GM04503 (cell line): ENCODE measurements at places on chromosomes 3 and 15.

GRCh38 chr3:190097617-190098016, 23.1 kb downstream of the P3H2 start:
- DNase-seq = no peak

DNA sequence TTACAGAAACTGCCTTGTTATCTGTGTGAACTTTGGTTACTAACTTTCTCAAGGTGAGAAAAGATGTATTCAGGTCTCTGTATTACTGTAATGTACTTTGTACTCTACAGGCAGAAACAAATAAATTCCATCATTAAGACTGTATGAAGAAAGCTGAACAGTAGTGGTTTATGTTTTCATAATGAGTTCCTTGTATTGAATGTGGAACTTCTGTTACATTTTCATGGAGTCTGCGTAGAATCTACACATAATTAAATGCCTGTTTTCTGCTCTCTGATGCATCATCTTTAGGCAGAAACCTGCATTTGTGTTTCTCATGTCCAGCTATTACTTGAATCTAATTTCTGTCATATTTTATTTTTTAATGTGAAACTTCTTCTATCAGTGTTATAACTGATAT, 302.8 kb downstream of the NLGN1 start:
- no peak for DNase-seq

DNA sequence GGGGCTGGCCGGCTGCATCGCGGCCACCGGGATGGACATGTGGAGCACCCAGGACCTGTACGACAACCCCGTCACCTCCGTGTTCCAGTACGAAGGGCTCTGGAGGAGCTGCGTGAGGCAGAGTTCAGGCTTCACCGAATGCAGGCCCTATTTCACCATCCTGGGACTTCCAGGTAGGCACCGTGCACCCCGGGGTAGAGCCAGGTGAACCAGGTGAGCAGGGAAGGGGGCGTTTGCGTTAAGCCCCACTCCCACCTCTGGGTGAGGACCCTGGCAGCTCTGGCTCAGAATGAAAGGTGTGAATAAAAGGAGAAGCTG, 267 bp downstream of the CLDN18 start:
- DNase-seq = no peak

DNA sequence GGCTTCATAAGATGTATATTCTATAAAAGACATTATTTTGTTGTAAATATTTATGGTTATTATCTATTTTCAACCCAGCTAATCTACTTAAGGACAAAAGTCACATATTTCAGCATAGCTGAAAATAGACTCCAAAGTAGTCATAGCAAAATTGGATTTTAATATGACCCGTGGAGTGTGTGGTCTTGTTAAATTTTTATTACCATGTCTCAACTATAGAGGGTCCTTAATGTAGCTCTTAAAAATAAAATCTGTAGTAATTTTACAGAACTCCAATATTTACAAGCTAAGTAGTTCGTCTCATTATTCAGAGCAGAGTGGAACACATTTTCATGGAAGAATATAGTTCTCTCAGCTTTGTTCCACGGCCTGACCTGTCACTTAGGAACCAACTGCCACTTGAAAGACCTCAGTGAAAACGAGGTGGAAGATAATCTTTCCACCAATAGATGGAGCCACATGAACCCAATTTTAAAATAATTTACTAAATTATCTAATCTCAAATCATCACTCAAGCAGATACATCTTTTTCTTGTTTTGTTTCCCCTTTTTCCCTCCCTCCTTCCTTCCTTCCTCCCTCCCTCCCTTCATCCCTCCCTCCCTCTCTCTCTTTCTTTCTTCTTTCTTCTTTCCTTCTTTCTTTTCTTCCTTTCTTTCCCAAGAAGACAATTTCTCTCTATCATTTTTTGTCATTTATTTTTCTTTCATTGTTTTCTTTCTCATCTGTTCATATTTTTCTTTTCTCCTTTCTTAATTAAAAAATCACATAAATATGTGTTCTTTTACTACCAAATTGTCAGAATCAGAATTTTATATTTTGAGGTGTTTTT, 97.2 kb downstream of the CLDN1 start:
- no peak for DNase-seq

- no peak for DNase-seq
These were observed 12.5 kb downstream of the MBNL1 start for GRCh38 chr3:152281133-152281713.

DNA sequence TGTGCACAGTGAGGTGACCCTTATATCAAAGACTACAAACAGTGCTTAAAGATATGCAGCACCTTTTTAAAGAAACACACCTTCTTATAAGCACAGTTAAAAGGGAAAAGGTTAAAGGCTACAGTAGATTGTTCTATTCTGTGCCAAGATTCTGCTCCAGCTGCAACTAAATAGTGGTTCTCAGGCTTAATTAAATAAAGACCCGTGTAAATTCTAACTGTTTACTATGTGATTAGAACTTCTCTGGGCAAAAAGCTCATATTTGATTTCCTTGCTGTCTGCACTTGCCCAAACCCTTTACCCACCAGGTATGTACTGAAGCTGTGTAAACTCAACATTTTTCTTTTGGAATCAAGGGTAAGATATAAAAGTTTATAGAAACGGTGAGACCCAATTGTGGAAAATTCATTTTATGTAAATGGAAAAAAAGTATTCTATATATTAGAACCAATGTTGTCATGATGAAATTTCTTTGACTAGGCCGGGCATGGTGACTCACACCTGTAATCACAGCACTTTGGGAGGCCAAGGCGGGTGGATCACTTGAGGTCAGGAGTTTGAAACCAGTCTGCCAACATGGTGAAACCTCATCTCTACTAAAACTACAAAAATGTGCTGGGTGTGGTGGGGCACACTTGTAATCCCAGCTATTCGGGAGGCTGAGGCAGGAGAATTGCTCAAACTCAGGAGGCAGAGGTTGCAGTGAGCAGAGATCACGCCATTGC, 230.6 kb downstream of the MECOM start:
- DNase-seq = no peak

GRCh38 chr15:51731549-51732267, 5.7 kb downstream of the LYSMD2 start:
- no peak for DNase-seq

- DNase-seq = no peak
These were observed 210.4 kb downstream of the LRTM1 start for GRCh38 chr3:54717506-54717905.

DNA sequence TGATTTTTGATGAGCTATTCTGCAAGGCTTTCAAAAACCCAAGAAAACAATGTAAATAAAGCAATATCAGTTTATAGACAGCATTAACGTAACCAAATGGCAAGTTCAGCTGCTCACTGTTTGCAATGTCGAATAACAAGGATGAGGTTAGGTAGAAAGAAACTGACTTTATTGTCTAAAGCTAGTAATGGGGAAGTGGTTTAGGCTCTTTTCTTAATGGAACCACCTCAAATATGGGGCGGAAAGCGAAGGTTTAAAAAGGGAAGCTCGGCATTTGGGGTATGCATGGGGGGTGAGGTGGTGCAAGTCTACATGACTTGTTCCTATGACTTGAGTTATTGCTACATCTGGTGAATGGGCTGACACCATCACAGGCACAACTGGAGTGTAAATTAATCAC, 1060.2 kb downstream of the NSUN3 start:
- DNase-seq = no peak

DNA sequence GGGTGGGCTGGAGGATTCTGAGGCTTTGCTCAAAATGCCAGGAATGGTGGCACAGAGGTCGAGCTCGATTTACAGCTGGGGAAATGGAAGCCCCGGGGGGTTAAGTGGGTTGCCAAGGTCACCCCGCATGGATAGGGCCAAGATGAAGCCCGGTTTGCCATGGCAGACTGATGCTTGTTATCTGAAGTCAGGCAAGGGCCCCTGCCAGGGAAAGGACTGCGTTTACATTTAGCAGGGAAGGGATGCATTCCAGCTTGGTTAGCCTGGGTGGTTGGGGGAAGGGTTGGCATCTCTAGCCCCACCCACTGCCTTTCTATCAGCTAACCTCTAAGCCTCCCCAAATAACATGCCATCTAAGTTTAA, 79.0 kb downstream of the RPLP1 start:
- DNase-seq = no peak

- DNase-seq = no peak
These were observed 3.7 kb upstream of the CCK start for GRCh38 chr3:42269647-42270046.

DNA sequence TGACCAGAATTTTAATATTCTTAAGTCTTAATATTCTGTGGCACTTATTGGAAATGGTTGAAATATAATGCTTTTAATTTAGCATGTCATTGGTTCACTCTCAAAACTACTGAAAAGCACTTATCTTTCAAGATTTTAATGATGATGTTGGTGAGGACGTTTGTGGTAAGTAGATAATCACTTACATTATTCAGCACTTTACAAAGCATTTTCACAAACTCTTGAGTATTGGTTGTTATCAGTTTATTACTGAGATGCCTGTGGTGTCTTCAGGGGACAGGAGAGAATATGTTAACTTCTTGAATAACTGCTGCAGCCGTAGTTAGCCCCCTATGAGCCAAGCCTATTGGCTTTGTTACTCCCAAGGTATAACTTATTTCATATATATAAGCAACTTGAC, 15.2 kb downstream of the TGFBR2 start:
- DNase-seq = no peak

- peak; percentile 1 for DNase-seq
These were observed 246.5 kb downstream of the EPHB1 start for GRCh38 chr3:135041601-135042000.

DNA sequence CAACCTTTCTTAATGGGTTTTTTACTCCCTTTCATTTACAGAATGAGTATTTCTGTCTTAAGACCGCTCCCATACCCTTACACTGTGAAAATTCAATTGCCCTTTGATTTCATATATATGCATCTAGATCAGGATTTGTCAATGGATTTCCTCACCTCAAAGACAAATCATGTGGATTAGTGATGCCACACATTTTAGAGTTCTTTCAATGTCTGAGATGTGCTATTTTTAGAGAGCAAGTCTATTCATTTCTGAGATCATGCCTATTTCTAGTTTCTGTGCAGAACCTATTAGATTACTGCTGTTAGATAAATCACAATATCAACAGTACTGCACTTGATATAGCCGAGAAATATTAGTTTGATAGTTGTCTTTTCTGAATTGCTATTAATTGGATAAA, 137.3 kb downstream of the GABRB3 start:
- DNase-seq = no peak

GRCh38 chr3:4709341-4709740, 216.2 kb downstream of the ITPR1 start:
- no peak for DNase-seq

GRCh38 chr3:78924711-78925110, 843.1 kb downstream of the ROBO1 start:
- DNase-seq = no peak

DNA sequence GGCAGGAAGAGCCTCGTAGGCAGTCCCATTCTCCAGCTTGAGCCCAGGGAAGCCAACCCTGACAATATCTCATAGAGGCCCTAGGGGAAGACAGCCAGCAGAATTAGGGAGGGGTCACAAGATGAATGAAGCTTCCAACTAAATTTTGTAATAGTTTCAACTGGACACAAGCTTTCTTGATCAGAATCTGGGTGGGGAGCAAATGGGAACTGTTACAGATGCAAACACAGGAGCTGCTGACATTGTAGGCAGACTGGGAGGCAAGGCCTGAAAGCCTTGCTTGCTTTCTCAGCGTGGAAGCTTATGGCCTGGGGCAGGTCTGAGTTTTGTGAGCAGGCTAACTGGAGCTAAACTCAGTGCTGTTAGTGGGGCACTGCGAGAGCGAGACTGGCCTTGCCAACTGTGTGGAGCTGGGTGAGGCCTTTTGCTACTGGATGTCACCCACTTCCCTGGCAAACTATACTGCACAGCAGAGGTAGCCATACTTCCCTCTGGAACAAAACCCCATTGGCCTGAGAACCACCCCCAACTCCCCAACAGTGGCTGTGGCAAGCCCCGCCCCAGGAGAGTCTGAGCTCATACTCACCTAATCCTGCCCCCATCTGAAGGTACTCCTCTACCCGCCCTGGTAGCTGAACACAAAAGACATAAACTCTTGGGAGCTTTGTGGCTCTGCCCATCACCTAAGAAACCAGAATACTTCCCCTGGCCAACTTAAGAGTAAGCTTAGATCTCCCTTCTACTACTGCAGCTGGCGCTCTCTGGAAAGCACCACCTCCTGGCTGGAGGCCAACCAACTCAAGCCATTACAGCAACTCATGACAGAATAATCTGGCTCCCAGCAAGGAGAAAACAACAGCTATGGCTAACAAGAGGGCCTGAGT, 42.9 kb downstream of the CFAP20DC start:
- no peak for DNase-seq

DNA sequence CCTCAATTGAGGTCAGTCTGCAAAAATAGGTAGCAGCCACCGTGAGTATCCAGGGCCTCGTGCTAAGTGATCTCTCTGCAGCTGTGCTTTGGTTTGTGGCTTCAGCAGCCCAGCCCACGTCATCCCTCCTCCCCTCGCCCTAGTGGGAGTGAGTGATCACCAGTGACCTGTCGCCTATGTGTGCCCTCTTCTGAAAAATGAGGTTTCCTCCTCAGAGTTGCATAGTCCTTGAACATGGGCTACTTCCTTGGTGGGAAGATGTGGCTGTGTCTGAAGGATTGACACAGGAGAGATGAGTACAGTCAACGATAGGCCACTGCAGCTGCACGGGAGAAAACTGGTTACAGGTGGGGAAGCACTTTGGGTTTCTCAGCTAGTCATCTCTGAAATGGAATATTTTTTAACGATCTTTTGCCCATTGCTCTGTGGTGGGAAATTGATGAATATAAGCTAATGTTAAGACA, 144.8 kb upstream of the BHLHE40 start:
- DNase-seq = no peak

DNA sequence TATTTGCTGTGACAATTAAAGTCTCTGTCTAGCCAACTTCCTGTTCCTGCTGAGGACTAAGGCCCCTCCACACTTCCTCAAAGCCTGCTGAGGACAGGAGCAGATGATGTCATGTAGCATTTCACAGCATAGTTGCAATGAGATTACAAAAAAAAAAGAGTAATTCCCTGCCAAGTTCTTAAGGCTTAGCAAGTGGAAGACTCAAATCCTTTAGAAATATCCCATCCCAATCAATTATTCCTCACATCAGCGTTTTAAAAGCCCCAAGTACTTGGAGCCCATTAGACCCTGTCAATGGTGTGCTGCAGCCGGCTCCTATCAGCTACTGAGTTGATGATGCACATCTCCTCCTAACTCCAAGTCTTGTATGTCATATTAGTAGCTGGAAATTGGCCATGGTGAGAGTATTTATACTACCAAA, 51.7 kb downstream of the TRANK1 start:
- DNase-seq = peak; percentile 55

- no peak for DNase-seq
These were observed 19.7 kb upstream of the DNAJC19 start for GRCh38 chr3:181009225-181009624.

- no peak for DNase-seq
These were observed 104.1 kb upstream of the LPP start for GRCh38 chr3:188049606-188050530.

DNA sequence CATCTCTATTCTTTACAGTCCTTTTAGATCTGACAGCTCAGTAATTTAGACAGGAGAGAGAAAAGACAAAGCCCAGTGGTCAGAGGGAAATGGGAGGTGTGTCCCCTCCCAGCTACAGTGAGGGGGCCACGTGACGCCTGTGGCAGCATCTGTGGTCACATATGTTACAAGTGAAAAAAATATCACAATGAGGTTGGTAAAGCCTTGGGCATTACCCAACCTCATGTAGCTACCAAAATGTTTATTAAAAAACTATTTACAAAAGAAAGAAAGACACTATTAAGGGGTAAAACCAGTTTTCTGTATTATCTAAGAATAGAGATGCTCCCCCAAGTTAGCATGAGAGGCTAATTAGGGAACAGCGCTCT, 42.9 kb upstream of the PLCL2 start:
- DNase-seq = no peak
